ENCODE measurements at places on chromosomes 13 and 19. TPM values are rescaled to one million over a fixed set of nuclear protein-coding genes. Genes with fewer than 3 reads are reported as not detected.

Gene KCNN4
- 0.67 TPM for total RNA-seq

DNA sequence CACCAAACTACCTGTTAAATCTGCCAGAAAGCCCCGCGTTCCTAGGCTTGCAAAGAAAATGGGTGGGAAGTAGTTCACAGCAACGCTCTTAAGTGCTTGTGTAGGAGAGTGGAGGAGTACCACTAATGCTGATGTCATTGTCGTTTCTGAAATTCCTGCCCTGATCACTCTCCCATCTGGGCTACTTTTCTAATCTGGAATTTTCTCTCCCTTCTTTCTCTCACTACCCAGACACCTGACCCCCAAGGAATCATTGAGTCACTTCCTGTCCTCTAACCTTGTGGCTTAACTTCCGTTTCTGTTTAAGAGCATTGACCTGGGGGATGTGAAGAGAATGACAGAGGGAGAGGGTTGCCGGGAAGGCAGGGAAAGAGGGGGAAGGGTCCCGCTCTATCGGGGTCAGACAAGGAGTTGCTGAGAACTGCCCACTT is 98.7 kb downstream of the STARD13 start:
- H3K4me3 ChIP-seq, result no peak overlapping the region
- H3K27ac ChIP-seq, result peak overlapping the region; percentile 42
- no peaks in the 10 kb centered on the region for H3K27me3 ChIP-seq
- no peaks in the 10 kb centered on the region for H3K36me3 ChIP-seq

GRCh38 chr13:73722120-73722519 is 412.1 kb downstream of the KLF12 start:
- no peak overlapping the region for H3K27ac ChIP-seq
- H3K36me3 ChIP-seq, result no peaks in the 10 kb centered on the region
- no peaks in the 10 kb centered on the region for H3K4me1 ChIP-seq

DNA sequence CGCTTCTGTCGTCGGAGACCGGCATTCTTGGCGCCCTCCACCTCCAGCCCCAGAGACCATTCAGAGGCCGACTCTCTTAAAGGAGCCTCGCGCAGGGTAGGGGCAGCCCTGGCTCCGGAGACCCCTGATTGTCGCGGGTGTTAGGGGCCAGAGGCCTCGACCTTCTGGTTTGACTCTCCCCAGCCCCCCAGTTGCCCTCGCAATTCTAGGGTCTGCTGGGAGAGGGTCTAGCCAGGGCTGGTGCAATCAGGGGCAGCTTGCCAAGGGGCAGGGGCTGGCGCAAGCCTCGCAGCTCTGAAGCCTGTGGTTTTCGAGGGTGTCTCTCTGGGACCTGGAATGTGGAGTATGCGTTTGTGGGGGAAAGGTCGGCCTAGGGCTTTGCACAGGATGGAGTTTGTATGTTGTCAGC is 1.6 kb upstream of the SLC7A10 start:
- no peak overlapping the region for H3K4me3 ChIP-seq
- peaks cover 30% of the 10 kb centered on the region for H3K27me3 ChIP-seq
- no peaks in the 10 kb centered on the region for H3K36me3 ChIP-seq
- no peak overlapping the region for H3K27ac ChIP-seq
- H3K4me1 ChIP-seq, result peaks cover 15% of the 10 kb centered on the region

Gene NCR1
- not detected for total RNA-seq

GRCh38 chr13:44364345-44365000 is 9.2 kb upstream of the SERP2 start:
- no peaks in the 10 kb centered on the region for H3K36me3 ChIP-seq
- no peak overlapping the region for H3K27ac ChIP-seq
- no peaks in the 10 kb centered on the region for H3K27me3 ChIP-seq
- no peak overlapping the region for H3K4me3 ChIP-seq
- H3K4me1 ChIP-seq, result no peaks in the 10 kb centered on the region

Gene TMC4
- 42.6 TPM for total RNA-seq

GRCh38 chr19:497869-498510 is 1.7 kb downstream of the MADCAM1 start:
- H3K4me1 ChIP-seq, result no peaks in the 10 kb centered on the region
- no peak for DNase-seq
- peaks cover 26% of the 10 kb centered on the region for H3K27me3 ChIP-seq
- no peaks in the 10 kb centered on the region for H3K36me3 ChIP-seq

GRCh38 chr13:99255271-99255670 is 2.9 kb downstream of the GPR18 start:
- no peaks in the 10 kb centered on the region for H3K4me1 ChIP-seq
- no peak overlapping the region for H3K4me3 ChIP-seq
- H3K36me3 ChIP-seq, result no peaks in the 10 kb centered on the region
- no peaks in the 10 kb centered on the region for H3K27me3 ChIP-seq
- DNase-seq, result no peak
- H3K27ac ChIP-seq, result no peak overlapping the region

- no peaks in the 10 kb centered on the region for H3K4me1 ChIP-seq
- H3K4me3 ChIP-seq, result no peak overlapping the region
- no peaks in the 10 kb centered on the region for H3K36me3 ChIP-seq
- no peak for DNase-seq
- H3K27ac ChIP-seq, result no peak overlapping the region
These were observed 585.2 kb downstream of the PCDH9 start for GRCh38 chr13:66644855-66645460.

Gene KIR2DL3
- total RNA-seq, result not detected

Gene ATP4A
- total RNA-seq, result 1.9 TPM

- no peak for DNase-seq
- H3K27ac ChIP-seq, result no peak overlapping the region
- no peaks in the 10 kb centered on the region for H3K27me3 ChIP-seq
- no peaks in the 10 kb centered on the region for H3K36me3 ChIP-seq
These were observed 286.1 kb downstream of the SPRY2 start for GRCh38 chr13:80054806-80055205.

DNA sequence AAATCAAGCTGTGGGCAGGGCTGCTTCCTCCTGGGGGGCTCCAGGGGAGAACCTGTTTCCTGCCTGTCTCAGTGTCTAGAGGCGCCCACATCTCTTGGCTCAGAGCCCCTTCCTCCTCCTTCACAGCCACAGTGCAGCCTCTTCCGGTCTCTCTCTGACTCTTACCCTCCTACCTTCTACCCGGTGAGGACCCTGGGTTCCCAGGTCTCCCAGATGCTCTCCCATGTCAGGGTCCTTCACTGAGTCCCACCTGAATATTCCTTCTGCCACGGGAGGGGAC is 153.1 kb downstream of the KDM4B start:
- H3K4me1 ChIP-seq, result peaks cover under 1% of the 10 kb centered on the region
- H3K27ac ChIP-seq, result no peak overlapping the region
- peaks cover 39% of the 10 kb centered on the region for H3K36me3 ChIP-seq
- no peak for DNase-seq
- no peak overlapping the region for H3K4me3 ChIP-seq
- no peaks in the 10 kb centered on the region for H3K27me3 ChIP-seq

- H3K4me3 ChIP-seq, result no peak overlapping the region
- H3K27ac ChIP-seq, result no peak overlapping the region
- H3K4me1 ChIP-seq, result peaks cover 34% of the 10 kb centered on the region
- peaks cover 37% of the 10 kb centered on the region for H3K36me3 ChIP-seq
- H3K27me3 ChIP-seq, result no peaks in the 10 kb centered on the region
These were observed 3.5 kb downstream of the KEAP1 start for GRCh38 chr19:10499550-10500246.

Gene PEG3
- 20.2 TPM for total RNA-seq

DNA sequence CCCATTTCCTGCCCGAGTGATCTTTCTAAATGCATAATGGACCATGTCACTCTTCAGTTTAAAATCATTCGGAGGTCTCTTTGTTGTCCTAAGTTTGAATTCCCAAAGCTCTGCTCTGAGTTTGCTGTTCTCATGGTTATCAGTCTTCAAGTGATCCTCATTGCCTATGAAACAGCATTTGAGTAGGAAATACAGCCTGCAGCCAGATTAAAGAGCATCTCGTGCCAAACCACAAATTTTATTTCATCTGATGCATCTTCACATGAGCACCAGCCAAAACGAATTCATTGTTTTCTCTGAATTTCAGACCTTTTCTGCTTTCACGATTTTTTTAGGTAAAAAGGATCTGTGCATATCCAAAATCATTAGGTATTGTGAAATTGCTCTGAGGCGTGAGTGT is 299.6 kb downstream of the TDRD3 start:
- H3K4me3 ChIP-seq, result no peak overlapping the region
- H3K4me1 ChIP-seq, result no peaks in the 10 kb centered on the region
- H3K27ac ChIP-seq, result no peak overlapping the region
- H3K27me3 ChIP-seq, result no peaks in the 10 kb centered on the region
- no peak for DNase-seq

- no peaks in the 10 kb centered on the region for H3K36me3 ChIP-seq
- no peak overlapping the region for H3K27ac ChIP-seq
- H3K4me1 ChIP-seq, result peaks cover 73% of the 10 kb centered on the region
These were observed 13.9 kb downstream of the FOXO1 start for GRCh38 chr13:40652588-40652940.

- no peaks in the 10 kb centered on the region for H3K36me3 ChIP-seq
- DNase-seq, result no peak
- H3K27me3 ChIP-seq, result no peaks in the 10 kb centered on the region
- no peaks in the 10 kb centered on the region for H3K4me1 ChIP-seq
- no peak overlapping the region for H3K27ac ChIP-seq
These were observed 54.0 kb upstream of the ATP12A start for GRCh38 chr13:24625870-24626849.

Data from thyroid gland (tissue), 4 donors.